ENCODE measurements at places on chromosomes 13 and 19.

GRCh38 chr13:25286308-25286968 lies 850 bp downstream of the MTMR6 start:
- DNase-seq = no peak

DNA sequence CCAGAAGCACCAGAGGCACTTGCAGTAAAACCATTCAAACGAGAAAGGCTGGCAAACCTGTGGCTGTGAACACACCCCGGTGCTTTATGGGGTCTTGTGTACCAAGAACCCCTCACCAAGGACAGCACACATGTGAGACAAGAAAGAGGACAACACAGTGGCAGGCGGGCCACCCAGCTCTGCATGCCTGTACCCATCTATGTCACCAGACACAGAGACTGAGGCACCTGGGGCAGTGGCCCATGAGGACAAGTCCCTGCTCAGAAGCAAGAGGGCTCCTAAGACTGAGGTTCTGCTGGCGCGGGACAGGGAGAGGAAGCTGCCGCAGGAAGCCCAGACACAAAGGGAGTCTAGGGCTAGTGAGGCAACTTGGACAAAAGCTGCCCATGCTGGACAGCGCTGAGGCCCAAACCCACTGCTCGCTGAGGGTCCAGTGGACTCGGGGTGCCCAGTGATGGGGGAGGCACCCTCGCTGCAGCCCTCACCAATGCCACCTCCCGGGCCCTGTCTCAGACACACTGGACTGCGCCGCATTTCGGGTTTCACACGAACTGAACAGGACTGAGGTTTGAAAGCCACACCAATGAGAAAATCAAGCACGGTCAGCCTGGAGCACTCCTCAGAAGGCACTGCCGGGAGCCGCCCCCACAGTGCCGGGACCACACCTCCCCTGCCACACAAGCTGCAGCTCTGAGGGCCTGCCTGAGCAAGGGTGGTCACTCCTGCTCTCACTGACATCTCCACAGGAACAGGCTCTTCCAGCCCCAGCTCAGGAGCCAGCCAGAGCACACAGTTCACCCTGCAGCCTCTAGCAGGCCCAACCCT lies 232.7 kb downstream of the TUBA3C start:
- no peak for DNase-seq

GRCh38 chr19:41276231-41276630 lies 12.1 kb downstream of the HNRNPUL1 start:
- DNase-seq = no peak

DNA sequence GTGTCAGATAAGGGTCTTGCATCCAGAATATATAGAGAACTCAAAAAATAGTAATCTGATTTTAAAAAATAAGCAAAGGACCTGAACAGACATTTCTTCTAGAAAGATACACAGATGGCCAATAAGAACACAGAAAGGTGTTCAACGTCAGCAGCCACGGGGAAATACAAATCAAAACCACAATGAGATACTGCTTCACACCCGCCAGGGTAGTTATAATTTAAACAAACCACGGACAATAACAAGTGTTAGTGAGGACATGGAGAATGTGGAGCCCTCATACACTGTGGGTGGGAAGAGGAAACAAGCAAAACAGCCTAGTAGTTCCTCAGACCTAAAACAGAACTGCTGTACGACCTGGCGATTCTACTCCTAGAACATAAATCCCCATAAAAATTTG lies 26.7 kb upstream of the NAPA start:
- DNase-seq = no peak

GRCh38 chr19:53374743-53375142 lies 9.2 kb downstream of the ZNF525 start:
- no peak for DNase-seq

DNA sequence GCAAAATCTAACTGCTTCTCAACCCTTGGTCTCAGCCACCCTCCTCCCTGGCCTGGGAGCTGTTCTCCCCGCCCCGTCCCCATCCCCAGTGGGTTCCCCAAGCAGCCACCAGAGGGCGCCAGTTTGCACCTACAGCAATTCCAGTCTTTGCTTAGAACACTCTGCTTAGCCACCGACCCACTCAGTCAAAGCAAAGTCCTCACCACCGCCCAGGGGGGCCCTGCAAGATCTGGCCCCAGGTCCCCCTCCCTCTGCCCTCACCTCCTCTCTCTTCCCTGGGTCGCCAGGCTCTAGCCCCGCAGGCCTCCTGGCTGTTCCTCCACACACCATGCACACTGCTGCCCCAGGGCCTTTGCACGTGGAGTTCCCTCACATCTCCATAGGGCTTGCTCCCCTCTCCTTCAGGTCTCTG lies 12.4 kb downstream of the TMEM143 start:
- DNase-seq = peak; percentile 67

- no peak for DNase-seq
These were observed 81.8 kb upstream of the RUBCNL start for GRCh38 chr13:46468570-46469463.

- no peak for DNase-seq
These were observed 13.8 kb downstream of the DNASE2 start for GRCh38 chr19:12867120-12868099.

DNA sequence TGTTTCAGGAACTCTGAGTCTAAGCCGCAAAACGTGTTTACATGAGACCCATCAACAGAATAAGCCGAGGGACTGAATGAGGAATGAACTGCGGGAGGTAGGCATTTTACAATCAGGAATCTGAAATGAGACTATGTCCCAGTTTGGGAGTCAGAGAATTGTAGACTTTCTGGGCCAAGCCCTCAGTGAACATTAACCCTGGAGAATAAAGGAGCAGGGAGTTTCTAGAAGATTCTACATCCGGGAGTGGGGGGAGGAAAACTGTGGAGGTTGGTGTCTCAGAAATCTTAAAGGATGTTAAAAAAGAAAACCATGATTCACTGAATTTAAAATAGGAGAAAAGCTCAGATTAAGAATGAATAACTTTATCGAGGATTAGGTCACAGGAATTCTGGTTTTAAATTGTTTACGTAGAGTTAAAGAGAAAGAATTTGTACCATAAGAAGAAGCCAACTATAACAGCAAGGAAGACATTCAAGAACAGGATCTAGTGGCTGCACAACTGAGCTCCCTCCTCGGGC lies 18.5 kb downstream of the RFX2 start:
- no peak for DNase-seq

GRCh38 chr13:45149964-45150363 lies 29.7 kb downstream of the GTF2F2 start:
- DNase-seq = no peak

DNA sequence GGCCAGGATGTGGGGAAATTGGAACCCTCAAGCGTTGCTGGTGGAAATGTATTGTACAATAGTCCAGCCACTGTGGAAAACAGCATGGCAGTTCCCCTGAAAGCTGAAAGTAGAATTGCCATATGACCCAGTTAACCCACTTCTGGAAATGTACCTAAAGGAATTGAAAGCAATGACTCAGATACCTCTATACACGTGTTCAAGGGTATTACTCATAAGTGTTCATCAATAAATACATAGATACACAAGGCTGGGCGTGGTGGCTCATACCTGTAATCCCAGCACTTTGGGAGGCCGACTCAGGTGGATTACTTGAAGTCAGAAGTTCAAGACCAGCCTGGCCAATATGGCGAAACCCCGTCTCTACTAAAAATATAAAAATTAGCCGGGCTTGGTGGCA lies 71.9 kb upstream of the IRS2 start:
- no peak for DNase-seq

GRCh38 chr13:37870489-37870845 lies 895 bp upstream of the TRPC4 start:
- DNase-seq = no peak

DNA sequence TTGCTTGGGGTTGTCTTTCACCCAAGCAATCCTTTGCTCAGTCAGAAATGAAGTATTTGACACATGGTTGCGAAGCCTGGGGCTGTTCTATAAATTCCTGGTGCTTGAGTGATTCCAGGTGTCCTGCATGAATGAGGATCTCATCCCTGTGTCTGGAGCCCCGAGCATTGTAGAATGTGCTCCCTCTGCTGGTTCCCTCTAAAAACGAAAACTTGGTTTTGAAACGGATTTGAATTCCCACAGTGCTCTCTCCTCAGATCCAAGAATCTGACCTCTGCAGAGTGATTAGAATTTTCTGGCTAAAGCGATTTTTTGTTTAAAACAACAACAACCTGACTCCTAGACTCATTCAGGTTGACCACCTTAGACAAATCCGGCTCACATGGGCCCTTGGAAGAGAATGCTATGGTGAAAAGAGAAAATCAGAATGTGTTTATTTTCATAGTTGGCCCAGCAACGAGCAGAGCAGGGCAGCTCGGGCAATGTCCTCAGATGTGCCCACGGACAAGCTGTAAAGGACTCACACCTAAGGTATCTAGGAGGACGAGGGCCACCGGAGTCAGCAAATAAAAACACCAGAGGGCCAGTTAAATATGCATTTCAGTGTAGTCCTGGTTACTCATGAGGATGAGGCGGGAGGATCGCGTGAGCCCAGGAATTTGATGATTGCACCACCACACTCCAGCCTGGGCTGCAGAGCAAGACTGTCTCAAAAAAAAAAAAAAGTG lies 8.7 kb upstream of the ATP12A start:
- DNase-seq = no peak

DNA sequence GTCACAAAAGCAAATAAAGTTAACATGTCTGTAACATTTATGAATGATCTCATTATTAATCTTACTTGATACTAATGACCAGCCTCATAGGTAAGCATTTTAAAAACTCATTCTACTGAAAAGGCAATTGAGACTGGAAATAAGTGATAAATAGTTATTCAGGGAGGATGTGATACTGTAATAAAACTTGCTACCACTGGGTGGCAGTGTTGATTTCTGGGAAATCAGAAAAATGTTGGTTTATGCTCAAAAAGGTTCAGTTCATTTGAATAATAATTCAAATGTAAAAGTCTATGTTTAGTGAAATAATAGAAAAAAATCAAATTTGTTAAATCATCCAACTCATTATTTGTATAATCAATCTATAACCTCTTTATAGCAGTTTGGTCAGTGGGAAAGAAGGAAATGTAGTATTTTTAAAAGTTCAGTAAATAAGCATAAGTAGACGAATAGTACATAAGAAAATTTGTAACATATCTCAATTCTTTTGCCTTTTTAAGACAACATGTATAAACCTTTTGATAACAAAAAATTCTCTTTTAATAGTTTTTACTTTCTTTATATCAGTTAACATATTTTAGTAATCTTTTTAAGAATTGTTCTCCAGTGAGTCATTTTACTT lies 9.6 kb downstream of the ABHD13 start:
- DNase-seq = no peak

DNA sequence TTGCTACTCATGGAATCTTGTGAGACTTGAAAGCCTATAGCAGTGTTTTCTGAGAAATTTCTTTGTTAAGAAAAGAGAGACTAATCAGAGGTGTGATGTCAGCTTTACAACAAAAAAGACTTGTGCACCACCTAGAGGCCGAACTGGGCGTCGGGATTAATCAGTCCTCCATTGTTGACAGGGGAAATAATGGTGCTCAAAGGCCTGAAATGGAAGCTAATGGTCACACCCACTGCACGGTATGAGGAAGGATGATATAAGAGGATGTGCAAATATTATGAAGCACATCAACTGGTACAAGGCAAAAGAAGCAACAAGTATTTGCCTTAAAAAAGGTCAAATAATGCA lies 480.2 kb upstream of the MIR17HG start:
- DNase-seq = peak; percentile 50

Data from left ventricle myocardium inferior (tissue), 1 donor.